ENCODE measurements at places on chromosomes 1 and 21. TPM values are rescaled to one million over a fixed set of nuclear protein-coding genes. Genes with fewer than 3 reads are reported as not detected.

Gene KCNT2
- total RNA-seq: 1.4 TPM

Gene PGLYRP4
- not detected for total RNA-seq

Gene C1orf87
- total RNA-seq: not detected

Gene FLG2
- not detected for total RNA-seq

Gene TBX19
- 2.3 TPM for total RNA-seq

Gene HSPA6
- total RNA-seq: not detected

- DNase-seq: no peak
Measured at GRCh38 chr1:165253818-165254254, 102.7 kb downstream of the LMX1A start.

- no peak for DNase-seq
Measured at GRCh38 chr21:36909423-36909822, 57.0 kb downstream of the HLCS start.

DNA sequence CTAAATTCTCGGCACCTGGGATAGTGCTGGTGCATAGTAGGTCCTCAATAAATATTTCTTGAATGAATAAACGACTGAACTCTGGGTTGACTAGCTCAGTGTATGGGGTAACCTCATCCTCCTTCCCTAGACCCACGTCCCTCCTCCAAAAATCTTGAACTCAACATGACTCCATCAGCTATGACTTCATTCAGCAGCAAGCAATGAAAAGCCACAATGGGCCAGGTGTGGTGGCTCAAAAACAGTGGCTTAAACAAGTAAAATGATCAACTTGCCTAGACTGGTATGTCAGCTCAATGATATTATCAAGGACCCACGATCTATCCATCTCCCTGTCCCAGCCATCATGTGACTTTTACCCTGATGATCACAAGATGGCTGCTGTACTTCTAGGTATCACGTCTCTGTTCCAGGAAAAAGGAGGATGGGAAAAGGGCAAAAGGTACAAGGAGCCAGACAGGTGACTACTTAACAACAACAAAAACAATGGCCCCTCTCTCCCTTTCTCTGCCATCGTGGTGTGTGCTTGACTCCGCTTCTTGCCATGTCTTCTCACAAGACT lies 13.0 kb upstream of the PAQR7 start:
- no peak for DNase-seq

DNA sequence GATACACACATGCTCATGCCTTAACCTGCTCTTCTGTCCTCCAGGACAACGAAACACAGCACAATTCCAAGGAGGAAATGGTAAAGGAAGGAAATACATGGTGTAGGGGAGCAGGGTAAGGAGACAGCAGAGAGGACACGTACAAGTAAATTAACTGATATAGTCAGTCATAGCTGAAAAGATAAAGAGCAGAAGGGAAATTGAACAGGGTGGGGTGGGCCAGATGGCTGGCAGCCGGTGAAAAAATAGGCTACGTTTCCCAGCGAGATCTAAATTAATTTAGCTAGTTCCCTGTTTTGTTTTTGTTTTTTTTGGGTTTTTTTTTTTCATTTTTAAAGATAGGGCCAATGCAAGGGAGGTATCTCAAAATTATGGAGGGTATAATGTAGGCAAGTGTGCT lies 109.2 kb downstream of the FAM78B start:
- DNase-seq: no peak

DNA sequence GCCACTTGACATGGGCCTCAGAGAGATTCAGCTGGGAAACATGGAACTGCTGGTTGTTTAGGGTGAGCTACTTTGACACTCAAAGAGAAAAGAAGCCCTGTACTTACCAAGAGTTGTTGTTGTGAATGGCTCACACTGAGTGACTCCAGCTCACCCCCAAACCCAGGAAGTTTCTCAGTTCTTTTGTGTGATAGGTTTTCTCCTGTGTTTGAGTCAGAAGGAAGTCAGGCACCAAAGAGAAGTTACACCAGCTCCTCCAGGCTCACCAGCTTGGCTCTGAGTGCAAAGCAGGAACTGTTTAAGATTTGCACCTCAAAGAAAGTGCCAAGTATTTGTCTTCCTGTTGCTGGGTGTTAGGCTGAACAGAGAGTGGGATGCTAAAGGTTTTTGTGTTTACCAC lies 111.2 kb upstream of the PROX1 start:
- DNase-seq: no peak

DNA sequence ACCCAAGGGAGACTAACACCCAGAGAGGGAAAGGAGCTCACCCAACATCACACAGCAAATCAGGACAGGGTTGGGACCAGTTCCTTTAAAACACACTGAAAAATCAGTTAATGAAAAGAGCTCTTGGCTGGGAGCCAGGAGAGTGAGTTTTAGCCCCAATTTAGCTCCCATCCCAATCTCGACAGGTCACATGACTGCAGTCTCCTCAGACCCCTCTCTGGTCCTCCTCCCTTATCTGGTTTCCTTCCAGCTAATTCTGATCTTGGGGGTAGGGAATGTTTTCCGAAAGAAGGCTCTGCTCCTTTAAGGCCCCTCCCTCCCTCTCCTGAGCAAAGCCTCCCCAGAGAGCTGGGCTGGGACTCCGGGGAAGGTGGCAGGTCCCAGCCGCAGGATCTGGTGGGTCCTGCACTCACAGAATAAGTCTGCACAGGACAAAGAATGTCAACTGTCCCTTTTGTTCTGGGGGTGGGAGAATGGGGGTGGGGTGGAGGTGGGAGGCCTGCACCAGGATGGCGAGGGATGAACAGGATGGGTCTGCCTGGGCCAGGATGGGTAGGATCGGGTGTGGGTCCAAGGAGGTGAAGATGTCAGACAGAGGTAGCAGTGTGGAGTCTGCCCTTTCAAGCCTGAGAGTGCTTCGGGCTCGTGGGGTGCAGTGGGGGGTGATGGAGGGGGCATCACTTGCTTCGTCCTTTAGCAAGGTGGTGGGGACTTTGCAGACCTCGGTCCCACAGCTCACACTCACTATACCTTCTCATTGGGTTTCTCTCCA lies 57.3 kb upstream of the SSBP3 start:
- DNase-seq: no peak

DNA sequence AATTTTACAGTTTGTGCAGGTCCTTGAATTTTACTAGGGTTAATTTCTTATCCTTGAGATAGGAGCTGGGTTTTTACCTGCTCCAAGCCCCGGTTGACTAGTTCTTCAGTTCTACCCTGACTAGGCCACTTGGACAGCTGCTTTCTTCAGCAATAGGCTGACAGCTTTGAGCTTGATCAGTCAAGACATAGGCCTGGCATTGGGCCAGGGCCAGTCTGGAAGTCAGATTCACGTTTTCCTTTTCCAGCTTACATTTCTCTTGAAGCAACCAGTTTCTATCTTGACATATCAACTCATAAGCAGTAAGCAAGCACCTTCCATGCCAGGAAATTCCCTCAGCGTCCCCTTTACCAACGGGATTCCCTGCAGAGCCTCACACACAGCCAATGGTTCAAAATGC lies 63.7 kb upstream of the AJAP1 start:
- no peak for DNase-seq

DNA sequence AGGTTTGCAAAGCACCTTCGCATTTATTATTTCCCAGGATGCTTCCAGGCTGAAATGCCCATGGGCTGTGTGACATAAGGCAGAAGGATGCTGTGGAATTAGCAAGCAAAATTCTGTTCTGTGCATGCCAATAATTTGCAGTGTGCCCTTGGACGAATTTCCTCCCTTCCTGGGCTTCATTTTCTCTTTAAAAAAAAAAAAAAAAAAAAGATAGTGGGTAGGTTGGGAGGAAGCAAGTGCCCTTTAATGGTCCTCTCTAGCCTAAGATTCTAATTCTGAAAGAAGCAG lies 2.5 kb upstream of the ID3 start:
- no peak for DNase-seq

DNA sequence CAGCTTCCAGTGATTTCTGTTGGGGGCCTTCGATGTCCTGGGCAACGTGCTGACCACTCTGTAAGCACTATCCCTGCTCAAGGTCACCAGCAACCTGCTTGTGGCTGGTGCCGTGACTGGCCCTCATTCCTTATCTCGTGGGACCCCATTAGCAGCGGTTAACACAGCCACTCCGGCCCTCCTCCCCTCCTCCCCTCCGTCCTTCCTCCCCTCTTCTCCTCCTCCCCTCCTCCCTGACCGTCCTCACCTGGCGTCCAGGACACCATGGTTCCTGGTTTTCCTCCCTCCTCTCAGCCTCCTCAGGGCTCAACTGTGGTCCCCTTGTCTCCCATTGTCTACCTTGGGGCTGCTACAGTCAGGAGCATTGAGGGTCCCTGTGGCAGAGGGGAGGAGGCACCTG lies 157.7 kb downstream of the CAMTA1 start:
- DNase-seq: no peak

DNA sequence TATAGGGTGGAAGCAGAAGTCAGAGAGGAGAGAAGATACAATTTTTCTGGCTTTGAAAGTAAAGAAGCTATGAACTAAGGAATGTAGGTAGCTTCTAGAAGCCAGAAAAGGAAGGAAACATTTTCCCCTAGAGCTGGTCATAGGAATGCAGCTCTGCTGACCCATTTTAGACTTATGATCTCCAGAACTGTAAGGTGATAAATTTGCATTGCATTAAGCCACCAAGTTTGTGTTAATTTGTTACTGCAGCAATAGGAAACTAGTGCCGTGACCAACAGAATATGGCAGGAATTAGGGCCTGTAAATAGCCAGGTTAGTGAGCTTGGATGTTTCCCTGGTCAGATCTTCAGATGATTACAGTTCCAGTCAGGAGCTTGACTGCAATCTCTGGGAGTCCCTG lies 244.3 kb upstream of the C1orf105 start:
- DNase-seq: no peak

- peak; percentile 89 for DNase-seq
Measured at GRCh38 chr1:52002038-52002917, 11.8 kb upstream of the RAB3B start.

- DNase-seq: peak; percentile 35
Measured at GRCh38 chr1:3471356-3472087, 17.1 kb downstream of the ARHGEF16 start.

- DNase-seq: peak; percentile 78
Measured at GRCh38 chr1:235074523-235075047, 54.1 kb downstream of the TOMM20 start.

All from endothelial cell of umbilical vein (primary cell).